ENCODE measurements at places on chromosomes 12 and 14. TPM values are rescaled to one million over a fixed set of nuclear protein-coding genes. Genes with fewer than 3 reads are reported as not detected.

The LRP1-AS gene
- not detected for polyA plus RNA-seq

The B4GALNT3 gene
- 34.6 TPM for polyA plus RNA-seq

The PRB2 gene
- polyA plus RNA-seq, result 1.3 TPM

The IQSEC3 gene
- 4.5 TPM for polyA plus RNA-seq

The GPR68 gene
- 3.8 TPM for polyA plus RNA-seq

The P2RX2 gene
- 3.0 TPM for polyA plus RNA-seq

The SYNE3 gene
- polyA plus RNA-seq, result 8.3 TPM

The GALNT8 gene
- 31.1 TPM for polyA plus RNA-seq

The SALL2 gene
- 5.5 TPM for polyA plus RNA-seq

The ADAMTS20 gene
- 0.26 TPM for polyA plus RNA-seq

The FITM1 gene
- polyA plus RNA-seq, result 3.7 TPM

The KCNMB4 gene
- 3.5 TPM for polyA plus RNA-seq

The ST8SIA1 gene
- polyA plus RNA-seq, result 6.5 TPM

The C1S gene
- polyA plus RNA-seq, result 271 TPM

The VSIG10 gene
- polyA plus RNA-seq, result 14.8 TPM

The KCNH3 gene
- 4.5 TPM for polyA plus RNA-seq

The OAS1 gene
- polyA plus RNA-seq, result 13.7 TPM

The NRXN3 gene
- 3.9 TPM for polyA plus RNA-seq

The P2RX7 gene
- polyA plus RNA-seq, result 3.0 TPM

The LHX5 gene
- polyA plus RNA-seq, result 0.11 TPM

The CCDC198 gene
- 3.8 TPM for polyA plus RNA-seq

The SCN8A gene
- 4.8 TPM for polyA plus RNA-seq

The LGR5 gene
- polyA plus RNA-seq, result 0.25 TPM

The ZC2HC1C gene
- 233 TPM for polyA plus RNA-seq

The FAIM2 gene
- 67.5 TPM for polyA plus RNA-seq

The MMP19 gene
- polyA plus RNA-seq, result 6.5 TPM

The HCAR2 gene
- 2.7 TPM for polyA plus RNA-seq

The GNPTAB gene
- polyA plus RNA-seq, result 19.1 TPM

The SSPN gene
- 17.8 TPM for polyA plus RNA-seq

The PIANP gene
- polyA plus RNA-seq, result 7.6 TPM

The RNF212B gene
- 18.3 TPM for polyA plus RNA-seq

The GALNT4 gene
- polyA plus RNA-seq, result 1.8 TPM

The KITLG gene
- 12.2 TPM for polyA plus RNA-seq

The FAM186B gene
- polyA plus RNA-seq, result 178 TPM

The HOXC4 gene
- polyA plus RNA-seq, result 4.3 TPM

The ADGRD1 gene
- polyA plus RNA-seq, result 27.2 TPM

The PTPN6 gene
- polyA plus RNA-seq, result 19.1 TPM

The TCL1B gene
- 5.1 TPM for polyA plus RNA-seq

The PXMP2 gene
- polyA plus RNA-seq, result 13.5 TPM

The TPPP2 gene
- 490 TPM for polyA plus RNA-seq

The INHBE gene
- polyA plus RNA-seq, result 0.12 TPM

The NFE2 gene
- polyA plus RNA-seq, result 2.6 TPM

The OASL gene
- polyA plus RNA-seq, result 2.8 TPM

The SDR9C7 gene
- 0.46 TPM for polyA plus RNA-seq

The RASAL1 gene
- 5.0 TPM for polyA plus RNA-seq

The LMO3 gene
- 2.3 TPM for polyA plus RNA-seq

The ZNF605 gene
- 3.2 TPM for polyA plus RNA-seq

The KRT2 gene
- not detected for polyA plus RNA-seq

All from testis (tissue), 5 donors.